ENCODE measurements at places on chromosomes 1 and 21.

- DNase-seq, result no peak
Observed at GRCh38 chr21:33976082-33977016, 60.7 kb upstream of the ATP5PO start.

- DNase-seq, result no peak
Observed at GRCh38 chr1:246005067-246005466, 502.0 kb downstream of the SMYD3 start.

GRCh38 chr1:179313004-179313403, 19.4 kb downstream of the SOAT1 start:
- no peak for DNase-seq

- no peak for DNase-seq
Observed at GRCh38 chr1:198771563-198772153, 132.8 kb downstream of the PTPRC start.

DNA sequence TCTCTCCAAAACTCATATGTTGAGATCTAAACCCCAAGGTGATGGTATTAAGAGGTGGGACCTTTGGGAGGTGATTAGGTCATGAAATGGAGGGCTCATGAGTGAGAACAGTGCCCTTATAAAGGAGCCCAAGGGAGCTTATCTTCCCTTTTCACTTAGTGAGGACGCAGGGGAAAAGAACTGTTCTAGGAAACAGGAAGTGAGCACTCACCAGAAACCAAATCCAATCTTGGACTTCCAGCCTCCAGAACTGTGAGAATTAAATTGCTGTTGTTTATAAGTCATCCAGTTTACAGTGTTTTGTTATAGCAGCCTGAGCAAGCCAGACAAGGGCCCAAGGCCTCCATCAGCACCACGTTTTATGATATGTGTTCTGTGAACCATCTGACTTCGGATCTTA, 60.3 kb upstream of the LRRC8D start:
- DNase-seq, result no peak

DNA sequence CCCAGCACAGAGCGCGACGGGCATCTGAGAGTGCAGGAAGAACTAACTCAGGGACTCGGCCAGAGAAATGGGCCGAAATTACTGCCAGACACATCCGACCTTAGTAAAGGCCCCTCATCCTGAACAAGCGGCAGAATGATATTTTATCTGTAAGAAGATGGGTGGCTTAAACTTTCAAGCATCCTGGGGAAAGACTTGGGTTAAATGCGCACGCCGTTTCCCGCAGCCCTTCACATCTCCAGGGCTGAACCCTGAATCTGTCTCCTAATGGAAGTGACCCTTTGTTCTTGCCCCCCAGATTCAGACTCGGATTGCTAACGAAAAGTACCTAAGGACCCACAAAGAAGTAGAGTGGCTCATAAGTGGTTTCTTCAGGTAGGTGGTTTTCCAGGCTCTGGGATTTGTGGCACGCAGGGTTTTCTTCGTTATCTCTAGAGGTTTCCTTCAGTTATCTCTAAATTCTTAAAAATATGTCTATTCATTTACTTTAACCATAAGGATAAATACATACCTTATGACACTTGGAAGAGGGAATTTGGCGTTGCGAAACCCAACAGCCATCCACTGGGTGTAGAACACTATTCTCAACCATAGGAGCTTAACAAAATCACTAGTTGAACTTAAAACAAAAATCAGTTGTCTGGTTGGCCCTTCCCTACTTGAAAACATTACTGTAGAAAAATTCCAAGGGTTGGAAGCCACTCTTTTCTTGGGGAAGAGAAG, 627 bp downstream of the RIIAD1 start:
- no peak for DNase-seq

DNA sequence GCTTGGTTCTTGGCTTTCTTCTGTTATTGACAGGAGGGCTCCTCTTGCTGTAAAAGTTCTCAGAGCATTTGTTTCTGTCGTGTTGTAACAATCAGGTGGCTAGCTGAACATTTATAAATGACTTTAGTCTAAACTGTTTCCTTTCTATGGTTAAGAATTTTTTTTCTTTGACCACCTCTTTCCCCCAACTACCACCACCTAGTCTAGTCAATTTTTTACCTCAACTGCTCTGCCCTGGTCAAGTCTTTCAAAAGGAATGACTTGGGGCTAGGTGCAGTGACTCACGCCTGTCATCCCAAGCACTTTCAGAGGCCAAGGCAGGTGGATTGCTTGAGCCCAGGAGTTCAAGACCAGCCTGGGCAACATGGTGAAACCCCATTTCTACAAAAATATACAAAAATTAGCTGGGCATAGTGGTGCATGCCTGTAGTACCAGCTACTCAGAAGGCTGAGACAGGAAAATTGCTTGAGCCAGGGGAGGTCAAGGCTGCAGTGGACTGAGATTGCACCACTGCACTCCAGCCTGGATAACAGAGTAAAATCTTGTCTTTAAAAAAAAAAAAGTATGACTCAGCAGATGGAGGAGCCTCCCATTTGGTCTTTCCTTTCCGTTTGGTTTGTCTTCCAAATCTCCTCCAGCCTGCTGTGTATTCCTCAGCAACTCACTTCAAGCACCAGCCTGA, 40.7 kb downstream of the MAP3K21 start:
- no peak for DNase-seq

DNA sequence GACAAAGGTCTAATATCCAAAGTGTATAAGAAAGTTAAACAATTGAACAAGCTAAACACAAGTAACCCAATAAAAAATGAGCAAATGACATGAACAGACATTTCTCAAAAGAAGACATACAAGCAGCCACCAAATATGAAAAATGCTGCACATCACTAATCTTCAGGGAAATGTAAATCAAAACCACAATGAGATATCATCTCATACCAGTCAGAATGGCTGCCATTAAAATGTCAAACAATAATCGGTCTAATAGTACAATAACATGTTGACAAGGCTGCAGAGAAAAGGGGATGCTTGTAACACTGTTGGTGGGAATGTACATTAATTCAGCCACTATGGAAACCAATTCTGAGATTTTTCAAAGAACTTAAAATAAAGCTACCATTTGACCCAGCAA, 264.1 kb downstream of the AKT3 start:
- DNase-seq, result no peak

DNA sequence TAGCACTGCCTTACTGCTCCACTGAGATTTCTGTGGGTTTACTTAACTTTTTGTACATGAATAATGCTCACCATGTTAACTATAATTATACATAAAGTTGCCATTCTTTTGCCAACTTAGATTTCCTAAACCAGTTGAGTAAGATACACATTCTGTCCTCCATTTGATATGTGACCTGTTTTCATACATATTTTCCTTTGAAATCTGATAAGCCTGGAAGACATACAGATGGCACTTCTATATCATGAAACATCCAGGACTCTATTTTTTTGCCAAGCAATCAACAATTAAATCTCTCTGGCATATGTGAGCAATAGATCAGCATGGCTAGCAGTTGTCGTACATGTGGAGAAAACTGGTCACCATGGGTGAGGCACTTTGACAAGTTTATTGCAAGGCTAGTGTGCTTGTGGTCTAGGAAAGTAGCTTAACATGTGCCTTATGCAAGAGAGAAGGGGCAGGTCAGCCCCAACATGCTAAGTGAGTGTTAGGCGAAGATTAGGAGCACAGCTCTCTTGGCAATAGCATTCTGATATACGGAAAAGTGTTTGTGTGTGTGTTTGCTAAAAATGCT, 14.2 kb downstream of the PRRX1 start:
- DNase-seq, result no peak

DNA sequence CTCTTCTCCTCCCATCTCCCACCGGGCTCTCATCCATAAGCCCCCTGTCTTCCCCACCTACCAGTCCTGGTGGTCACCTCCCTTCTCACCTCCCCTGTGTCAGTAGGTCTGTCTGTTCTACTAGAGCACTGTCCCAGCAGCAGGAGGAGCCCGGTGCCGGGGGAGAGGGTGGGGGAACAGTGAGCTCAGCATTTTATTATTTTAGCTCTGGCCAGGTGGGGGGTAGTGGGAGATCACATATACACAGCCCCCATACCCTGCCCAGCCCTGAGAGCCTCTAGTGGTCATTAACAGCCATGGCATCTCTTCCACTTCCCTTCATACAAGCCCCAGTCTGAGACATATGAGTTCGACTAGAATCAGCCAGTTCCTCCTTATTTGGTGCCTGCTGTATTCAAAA, at the start of gene TMOD4:
Gene TMOD4, minus strand, starts transcription at position 119 of the 400 bp plus-strand sequence. CDS start 1,106 bp downstream, outside the sequence.
- DNase-seq, result no peak

DNA sequence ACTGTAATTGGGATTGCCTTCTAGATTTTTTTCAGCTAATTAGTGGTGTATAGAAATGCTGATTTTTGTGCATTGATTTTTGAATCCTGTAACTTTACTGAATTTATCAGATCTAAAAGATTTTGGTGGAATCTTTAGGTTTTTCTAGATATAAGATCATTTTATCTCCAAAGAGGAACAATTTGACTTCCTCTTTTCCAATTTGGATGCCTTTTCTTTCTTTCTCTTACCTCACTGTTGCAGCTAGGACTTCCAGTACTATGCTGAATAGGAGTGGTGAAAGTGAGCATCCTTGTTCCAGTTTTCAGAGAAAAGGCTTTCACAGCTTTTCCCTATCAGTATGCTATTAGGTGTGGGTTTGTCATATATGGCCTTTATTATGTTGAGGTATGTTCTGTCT, 53.6 kb downstream of the TESK2 start:
- DNase-seq, result no peak

GRCh38 chr1:220843481-220844011, 35.7 kb upstream of the HLX start:
- no peak for DNase-seq

- no peak for DNase-seq
Observed at GRCh38 chr1:240831191-240831631, 219.3 kb upstream of the GREM2 start.

DNA sequence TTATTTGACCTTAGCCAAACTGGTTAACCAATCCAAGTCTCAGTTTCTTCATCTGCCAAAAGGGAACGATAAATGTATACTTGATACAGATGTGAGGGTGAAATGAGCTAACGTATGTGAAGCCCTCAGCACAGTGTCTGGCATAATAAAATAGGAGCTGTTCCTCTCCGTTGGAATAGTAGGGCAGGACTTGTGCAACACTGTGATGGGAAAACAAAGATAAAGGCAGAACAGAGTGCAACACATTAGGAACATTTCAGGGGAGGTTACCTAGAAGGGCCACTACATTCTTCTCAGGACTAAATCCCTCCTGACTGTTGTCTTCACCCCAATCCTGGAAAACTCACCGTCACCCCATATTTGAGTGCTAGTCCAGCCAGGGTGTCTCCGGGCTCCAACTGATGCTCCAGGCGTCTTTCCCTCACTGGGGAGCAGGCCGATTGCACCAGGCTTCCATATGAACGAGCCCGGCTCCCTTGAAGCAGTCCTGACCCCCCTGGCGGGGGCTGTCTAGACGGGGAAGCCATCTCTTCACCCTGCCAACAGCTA, 896 bp downstream of the LYSMD1 start:
- no peak for DNase-seq

DNA sequence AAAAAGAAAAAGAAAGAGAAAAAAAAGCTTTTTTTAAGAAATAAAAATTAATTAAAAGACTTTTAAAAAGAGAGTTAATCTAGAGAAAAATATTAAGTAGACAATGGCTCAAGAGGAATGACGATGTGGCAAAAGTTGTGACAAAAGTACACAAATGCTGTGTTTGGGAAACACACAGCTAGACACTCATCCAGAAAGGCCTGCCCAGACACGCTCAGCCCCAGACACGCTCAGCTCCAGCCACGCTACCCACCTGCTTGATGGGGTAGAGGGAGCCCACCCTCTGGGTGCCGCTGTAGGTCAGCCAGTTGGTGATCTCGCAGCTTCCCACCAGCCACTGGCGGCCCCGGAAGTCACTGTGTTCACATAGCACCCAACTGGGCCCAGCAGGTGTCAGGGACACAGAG, 10.2 kb downstream of the CD52 start:
- no peak for DNase-seq

DNA sequence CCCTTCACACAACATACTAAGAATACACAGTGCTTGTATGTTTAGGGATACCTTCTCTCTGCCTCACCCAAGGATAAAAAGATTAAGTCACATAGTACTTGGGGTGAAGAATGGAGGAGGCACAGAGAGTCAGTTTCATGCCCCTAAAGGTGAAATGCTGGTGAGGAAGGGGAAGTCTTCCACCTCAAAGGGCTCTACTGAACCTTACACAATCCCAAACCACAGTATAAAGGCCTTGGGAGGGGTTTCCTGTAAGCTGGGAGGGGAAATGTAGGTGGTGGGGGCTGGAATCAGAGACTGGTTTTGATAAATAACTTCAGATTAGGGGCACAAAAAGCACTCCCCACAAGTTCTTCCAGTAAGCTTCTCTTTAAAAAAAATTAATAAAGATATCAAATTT, 3.5 kb downstream of the MINDY1 start:
- no peak for DNase-seq

DNA sequence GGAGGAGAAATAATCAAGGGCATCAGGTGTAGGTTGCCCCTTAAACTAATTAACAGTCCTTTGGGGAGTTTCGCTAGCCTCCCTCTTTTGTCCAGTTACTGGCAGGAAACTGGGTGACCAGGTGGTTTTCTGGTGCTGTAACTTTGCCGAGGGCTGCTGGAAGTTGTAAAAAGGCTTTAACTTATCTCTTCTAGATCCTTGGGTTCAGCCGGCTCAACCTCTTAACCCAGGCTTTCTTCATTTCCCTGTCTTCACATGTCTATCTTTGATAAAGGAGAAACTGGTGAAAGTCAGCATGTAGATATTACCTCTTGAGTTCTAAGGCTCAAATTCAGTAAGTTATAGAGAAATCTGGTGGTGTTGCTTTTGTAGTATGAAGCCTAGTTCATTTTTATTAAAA, 289.7 kb upstream of the NRIP1 start:
- DNase-seq, result no peak

- no peak for DNase-seq
Observed at GRCh38 chr21:35019631-35020032, 29.5 kb downstream of the RUNX1 start.

DNA sequence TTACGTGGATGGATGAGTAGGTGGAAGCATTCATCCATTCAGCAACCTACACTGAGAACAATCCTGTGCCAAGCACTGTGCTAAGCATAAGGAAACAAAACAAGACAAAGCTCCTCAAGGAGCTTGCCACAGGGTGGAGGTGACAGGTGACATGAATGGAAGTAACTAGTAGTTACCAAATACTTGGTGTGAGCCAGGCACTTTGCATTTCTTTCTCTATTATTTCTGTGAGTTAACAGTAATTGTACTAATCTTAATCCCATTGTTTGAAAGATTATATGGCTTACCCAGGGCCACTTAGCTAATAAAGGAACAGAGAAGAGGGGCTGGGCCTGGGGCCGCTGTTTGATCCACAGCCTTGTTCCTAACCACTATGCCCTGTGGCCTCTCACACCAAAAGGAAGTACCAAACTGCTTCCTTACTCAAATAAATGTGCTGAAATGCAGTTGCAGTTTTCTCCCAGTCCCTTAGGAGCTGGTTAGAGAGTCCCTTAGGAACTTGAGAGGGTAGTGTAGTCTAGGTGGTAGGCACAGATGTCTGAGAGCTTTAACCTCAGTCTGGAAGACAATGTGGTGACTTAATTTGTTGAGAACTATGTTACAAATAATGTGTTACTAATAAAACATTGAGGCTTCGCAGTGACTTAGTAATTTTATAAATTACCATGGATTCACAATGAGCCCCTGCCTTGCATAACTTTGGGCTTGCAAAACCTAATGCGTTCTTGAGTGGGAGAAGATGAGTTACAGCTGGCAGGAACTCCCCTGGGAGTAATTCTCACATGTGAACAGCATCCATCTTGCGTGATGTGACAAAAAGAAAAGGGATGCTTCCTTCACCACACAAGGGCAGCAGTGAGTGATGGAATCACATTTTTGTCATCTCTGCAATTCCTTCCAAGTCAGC, 69.8 kb downstream of the MPZL1 start:
- peak; percentile 78 for DNase-seq

- DNase-seq, result peak; percentile 89
Observed at GRCh38 chr1:147225193-147225730, at the start of gene FMO5. Gene FMO5, minus strand, starts transcription at chr1:147225339. Its CDS starts 310 bp downstream, at chr1:147225029.
